Left forelimb (tissue), 1 donor: ENCODE measurements at places on chromosomes 11 and 22.

DNA sequence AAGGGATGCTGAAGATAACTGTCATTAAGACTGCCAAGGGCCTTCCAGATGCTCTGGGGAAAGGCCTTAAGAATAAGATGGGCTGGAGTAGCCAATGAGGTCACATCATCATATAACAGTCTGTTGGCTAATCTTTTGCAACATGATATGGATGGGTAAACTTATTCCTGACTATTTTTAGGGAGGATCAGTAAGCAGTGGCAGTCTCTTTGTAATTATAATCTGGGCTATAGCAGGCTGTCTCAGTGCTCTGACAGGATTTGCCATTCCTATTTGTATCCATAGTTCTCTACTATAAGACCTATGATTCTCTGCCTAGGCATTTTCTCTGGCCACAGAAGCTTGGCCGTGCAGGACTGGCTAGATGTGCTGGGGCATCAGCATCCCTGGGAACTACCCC lies 16.1 kb upstream of the CALCB start:
- no peak for DNase-seq

DNA sequence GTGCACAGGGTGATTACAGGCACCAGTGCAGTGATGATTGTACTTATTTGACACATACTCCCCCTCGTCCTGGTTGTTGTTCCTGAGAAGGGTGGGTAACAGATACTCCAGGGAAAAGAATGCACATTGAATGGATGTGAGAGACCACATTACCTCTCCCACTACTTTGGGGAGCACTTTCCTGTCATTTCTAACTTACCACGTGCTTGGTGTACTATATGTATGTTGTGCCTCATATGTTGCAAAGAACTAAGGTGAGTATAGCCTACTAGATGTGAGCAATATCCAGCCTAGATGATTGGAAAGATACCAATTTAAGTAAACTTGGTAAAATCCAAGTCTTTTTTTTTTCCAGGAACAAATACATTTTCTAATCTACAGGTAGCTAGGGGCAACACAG lies 14.3 kb upstream of the SCARF2 start:
- DNase-seq, result no peak

- no peak for DNase-seq
Observed at GRCh38 chr11:28274216-28274615, 166.0 kb downstream of the METTL15 start.

GRCh38 chr22:35930933-35931332 lies 97.7 kb downstream of the RBFOX2 start:
- no peak for DNase-seq

- DNase-seq, result peak; percentile 62
Observed at GRCh38 chr11:73234471-73235181, 16.5 kb downstream of the P2RY2 start.
